ENCODE measurements at places on chromosomes 11 and 22.

DNA sequence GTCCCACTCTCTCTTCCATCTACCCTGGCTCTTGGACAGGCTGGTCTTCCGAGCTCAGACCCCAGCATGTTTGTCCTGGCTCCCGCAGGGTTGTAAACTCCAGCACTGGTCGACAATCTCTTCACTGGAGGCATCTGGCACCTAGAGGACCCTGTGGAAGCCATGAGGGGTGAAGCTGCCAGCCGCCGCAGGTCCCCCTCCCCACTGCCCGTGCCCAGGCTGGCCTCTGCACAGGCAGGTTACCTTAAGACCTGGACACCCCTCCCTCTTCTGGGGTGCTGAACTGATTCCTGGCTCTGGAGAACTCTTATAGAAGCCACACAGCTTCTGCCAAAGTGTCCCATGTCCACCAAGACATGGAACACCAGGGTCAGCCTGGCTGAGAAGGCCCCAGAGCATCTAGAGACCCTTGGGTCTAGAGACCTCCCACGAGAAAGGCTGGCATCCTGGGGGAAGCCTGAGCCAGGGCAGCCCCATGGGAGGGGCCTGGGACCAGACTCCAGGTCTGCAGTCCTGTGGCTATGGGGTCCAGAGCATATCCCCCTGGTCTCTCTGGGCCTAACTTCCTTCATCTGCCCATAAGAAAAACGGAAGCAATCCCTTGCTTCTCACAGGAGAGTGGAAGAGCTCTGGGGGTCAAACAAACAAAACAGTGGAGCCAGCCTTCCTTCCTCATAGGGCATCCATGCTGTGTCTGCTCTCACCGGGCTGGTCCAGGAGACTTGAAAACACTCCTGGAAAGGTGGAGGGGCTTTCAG, 30.6 kb downstream of the LMO1 start:
- no peak for DNase-seq

DNA sequence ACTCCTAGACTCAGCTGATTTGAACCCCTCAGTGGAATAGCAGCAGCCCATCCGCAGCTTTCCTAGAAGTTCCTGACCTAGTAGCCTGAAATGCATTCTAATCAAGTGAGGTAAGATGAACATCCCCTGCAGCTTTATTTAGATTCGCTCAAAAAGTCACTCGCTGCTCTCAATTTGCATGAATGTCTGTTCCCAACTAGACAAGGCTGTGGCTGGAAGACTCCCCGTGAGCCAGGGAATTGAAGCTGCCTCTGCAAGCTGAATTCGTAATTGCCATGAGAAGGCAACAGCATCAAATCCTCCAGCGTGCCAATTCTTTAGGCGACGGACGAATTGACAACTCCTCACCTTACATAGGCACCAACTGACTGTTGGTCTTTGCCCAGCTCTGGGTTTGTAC, 17.1 kb upstream of the SCN3B start:
- DNase-seq: no peak

- peak; percentile 46 for DNase-seq
These were observed 61.8 kb downstream of the SLC22A12 start for GRCh38 chr11:64652586-64653387.

GRCh38 chr22:31477329-31477728, 12.3 kb downstream of the EIF4ENIF1 start:
- no peak for DNase-seq

- no peak for DNase-seq
These were observed 19.7 kb downstream of the RAB30 start for GRCh38 chr11:83051760-83052671.

DNA sequence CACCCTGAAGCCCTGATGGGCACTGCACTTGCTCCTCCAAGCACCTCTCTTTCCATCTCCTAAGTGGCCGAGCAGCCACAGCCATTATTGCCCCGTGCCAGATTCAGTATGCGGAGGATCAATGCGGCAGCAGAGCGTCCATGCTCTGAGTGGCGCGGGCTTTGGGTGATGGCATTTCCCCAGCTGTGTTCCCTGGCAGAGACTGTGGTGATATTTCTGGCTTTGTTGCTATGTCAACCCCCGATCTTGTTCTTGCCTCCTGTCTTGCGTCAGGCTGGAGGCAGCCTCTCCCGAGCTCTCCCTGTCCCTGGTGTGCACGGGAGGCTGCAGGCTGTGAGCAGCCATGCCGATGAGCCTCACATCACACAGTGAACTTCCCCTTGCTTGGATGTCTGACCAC, 1018.6 kb downstream of the TBC1D22A start:
- DNase-seq: no peak

DNA sequence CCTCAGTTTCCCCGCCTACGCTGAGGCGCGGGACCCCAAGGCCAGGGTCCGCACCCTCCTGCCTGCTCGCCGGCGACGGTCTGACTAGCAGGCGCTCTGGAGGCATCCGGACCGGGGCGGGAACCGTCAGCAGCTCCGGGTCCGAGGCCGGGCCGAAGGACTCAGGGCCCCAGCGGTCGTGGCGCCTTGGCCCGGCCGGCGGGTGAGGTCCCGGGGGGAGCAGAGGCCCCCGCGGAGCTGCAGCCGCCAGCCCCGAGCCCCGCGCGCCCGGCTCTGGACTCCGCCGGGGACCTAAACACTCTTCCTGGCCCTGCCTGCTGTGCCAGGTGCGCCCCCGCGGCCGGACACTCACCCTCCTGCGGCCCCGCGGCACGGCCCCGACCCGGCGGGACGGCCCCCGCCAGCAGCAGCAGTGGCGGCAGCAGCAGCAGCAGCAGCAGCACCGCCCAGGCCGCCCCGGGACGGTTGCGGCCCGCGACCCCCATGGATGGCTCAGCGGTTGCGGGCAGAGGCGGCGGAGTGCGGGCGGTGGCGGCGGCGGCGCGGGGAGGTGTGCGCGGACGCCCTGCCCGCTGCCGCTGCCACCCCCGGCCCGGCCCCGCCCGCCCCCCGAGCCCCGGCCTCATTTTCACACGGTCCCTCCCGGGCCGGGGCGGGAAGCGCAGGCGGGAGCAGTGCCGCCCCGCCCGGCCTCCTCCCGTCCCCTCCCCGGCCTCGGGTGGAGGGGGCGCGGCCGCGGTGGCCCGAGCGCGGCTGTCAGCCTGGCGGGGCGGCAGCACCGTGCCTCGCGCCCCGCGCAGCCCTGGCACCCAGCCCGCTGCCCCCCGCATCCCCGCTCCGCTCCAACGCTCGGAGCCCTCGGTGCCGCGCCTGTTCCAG, at the start of gene SCUBE2:
SCUBE2 (minus strand) TSS at position 556 of the 879 bp plus-strand sequence; CDS start at position 485, 71 bp downstream.
- DNase-seq: no peak

DNA sequence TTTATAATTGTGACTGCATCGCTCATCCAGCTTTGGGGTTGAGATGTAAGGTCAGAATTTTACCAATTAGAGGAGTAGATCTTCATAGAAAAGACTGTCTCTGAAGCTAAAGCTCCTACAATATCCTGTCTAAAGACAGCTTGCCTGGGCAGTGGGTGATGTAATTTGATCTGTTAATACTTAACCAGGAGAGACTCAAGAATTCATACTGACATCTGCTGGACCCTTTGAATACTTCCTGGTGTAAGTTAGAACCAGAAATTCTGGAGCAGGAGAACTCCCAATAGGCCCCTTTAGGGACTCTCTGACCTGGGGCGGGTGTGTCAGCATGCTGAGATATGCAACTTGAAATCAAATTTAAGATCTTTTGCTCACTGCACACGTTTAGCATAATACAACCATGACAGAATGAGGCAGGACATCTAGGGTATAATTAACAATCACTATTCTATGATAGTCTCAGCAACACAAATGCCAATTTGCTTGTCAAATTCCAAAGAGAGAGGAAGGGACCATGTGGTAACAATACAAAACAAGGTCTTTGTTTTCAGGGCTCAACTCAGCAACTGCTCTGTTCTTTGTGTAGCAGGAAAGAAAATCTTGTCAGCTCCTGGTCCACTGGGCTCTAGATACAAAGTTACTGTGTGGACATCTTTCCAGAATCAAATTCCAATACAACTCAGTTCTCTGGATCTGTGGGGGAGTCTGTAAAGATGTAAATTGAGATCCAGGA, 143.9 kb downstream of the INSC start:
- DNase-seq: no peak

DNA sequence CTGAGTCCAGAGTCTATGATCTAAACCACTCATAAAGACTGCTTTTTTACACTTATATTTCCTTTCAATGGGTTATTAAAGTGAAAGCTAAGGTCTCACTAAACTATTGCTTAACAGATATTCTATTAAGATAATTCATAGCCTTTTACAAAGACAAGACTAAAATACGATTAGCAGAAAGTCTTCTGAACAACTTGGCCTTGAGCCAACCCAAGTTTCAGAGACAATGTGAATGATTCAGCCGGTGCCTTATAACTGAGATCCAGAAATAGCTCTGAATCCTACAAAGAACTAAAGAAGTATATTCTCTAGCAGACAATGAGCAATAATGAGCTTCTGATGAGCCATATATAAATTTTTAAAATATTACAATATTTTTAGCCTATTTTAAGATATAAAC, 41.5 kb upstream of the CARD18 start:
- DNase-seq: no peak

DNA sequence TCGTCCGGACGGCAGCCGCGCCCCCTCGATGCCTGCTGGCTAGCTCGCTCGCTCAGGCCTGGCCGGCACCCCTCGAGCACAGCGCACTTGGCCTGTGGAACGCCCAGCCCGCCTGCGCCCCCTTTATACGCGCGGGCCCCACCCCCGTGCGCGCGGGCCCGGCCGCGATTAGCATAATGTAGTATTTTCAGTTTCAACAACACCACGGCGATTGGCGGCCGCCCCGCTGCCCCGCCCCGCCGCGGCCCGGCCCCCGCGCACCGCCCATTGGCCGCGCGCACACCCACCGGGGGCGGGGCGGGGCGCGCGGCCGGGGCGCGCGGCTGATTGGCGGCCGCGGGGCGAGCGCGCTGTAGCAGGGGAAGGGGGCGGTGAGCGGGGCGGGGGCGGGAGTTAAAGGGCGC, at the start of gene CDKN1C:
CDKN1C (minus strand) TSS at position 98 of the 404 bp plus-strand sequence. CDS start 319 bp downstream, outside the sequence.
- DNase-seq: peak; percentile 48

DNA sequence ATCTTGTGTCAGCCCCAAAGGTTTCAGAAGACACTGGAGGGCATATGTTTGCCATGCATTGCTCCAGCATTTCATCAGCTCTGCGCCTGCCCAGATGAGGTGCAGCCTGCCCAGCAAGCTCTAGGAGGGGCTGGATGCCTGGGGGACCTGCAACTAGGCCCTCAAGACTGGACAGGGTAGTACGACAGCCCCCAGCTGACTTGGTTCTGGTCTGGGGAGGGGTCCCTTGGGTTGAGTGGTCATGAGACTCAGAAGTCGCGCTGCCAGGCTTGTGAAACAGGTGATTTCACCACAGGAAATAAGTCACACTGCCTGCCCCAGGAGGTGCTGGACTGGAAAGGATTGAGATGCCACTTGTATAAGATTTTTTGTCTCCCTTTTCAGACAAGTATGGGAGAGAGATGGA, 23.4 kb downstream of the TPBGL start:
- DNase-seq: no peak

DNA sequence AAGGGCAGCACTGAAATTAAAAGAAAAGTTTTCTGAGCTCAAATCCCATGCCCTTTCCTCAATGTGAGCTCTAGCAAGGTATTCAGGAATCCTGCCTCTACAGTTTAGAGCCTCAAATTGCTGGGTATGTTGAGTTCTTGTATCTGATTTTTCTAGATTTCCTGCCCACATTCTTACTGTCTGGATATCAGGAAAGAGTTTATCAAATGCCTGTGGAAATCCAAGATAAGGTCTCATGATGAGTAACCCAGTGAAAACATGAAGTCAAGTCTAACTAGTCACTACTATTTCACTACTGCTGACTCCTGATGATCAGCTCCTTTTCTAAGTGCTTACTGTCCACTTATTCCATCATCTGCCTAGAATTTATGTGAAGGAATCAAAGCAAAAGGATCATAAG, 29.8 kb downstream of the LIMK2 start:
- no peak for DNase-seq

GRCh38 chr11:64094463-64095260, 58.9 kb downstream of the FLRT1 start:
- DNase-seq: no peak

DNA sequence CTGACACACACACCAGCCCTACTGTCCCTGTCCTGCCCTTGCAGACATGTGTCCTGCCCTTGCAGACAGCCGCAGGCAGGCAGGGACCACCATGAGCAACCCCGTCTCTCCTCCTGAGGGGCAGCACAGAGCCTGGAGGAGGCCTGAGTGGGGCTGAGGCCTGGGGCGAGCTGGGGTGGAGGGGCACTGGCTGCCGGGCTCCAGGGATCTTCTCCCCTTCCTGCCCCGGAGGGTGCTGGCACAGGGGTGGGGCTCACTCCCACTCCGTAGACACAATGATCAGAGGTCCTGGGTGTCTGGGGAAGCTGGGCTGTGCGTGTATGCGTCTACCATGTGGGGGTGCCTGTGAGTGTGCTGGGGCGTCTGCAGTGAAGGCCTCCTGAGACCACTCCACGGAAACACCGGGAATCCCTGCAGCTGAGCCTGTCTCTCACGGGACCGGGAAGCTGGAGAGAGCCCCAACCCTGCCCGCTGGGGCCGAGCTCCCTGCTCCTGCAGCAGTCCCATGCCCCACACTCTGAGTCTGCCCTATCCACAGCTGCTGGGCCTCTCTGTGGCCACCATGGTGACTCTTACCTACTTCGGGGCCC, 588 bp downstream of the TSPAN32 start:
- no peak for DNase-seq

- DNase-seq: no peak
These were observed 392.5 kb downstream of the CTTN start for GRCh38 chr11:70790671-70791300.

DNA sequence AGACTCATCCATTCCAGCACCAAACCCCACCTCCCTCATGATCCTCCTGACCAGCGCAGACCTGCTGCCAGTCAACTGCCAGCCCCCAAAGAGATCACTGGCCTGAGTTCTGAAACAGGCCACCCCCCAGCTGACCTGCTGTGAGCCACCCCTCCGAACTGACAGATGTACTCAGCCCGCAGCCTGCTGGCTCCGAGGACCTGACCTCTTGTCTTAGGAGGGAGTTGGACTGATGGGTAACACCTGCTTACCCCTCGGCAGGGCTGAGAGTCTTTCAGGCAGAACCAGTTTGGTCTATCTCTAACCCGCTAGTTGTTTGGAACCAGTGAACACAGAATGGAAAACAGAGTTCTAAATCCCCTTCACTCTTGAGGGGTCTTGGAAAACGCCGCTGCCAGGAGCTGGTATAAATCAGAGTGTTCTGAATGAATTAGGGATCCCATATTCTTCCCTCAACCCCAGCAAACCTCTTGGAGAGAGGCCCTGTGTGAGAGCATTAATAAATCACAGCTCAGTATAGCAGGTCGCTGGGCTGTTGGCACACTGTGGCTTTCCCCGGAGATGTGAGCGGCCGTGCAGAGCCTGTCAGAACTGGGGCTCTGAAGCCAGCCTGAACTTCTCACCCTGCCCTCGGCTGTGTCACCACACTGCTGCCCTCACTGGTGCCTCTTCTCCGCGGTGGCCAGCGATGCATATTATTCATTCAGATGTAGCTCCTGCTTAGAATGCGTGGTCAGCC, 165.1 kb upstream of the NCAM1 start:
- no peak for DNase-seq

Measured in activated naive CD8-positive, alpha-beta T cell treated with anti-CD3 and anti-CD28 coated beads, Interleukin-2, amount 50 U/mL, for 16 hours (primary cell).